ENCODE measurements at places on chromosomes 16 and 17.

DNA sequence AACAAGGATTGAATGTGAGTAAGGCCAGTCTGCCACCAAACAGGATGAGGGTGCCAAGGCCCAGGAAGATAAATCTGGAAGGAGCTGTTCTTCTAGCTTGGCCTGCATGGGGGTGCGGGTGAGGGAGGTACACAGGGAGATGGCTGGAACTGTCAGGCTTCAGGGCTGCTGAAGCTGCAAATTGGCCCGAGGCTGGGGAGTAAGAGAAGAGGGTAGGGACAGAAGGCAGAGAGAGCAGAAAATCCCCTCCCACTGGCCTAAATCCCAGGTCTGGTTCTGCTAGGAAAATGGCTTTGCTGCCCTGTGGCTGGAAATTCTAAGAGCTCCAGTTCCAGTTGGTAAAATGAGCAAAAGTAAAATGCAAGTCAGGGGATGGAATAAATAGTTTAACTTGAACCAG is 87.9 kb downstream of the CCDC182 start:
- DNase-seq: no peak

DNA sequence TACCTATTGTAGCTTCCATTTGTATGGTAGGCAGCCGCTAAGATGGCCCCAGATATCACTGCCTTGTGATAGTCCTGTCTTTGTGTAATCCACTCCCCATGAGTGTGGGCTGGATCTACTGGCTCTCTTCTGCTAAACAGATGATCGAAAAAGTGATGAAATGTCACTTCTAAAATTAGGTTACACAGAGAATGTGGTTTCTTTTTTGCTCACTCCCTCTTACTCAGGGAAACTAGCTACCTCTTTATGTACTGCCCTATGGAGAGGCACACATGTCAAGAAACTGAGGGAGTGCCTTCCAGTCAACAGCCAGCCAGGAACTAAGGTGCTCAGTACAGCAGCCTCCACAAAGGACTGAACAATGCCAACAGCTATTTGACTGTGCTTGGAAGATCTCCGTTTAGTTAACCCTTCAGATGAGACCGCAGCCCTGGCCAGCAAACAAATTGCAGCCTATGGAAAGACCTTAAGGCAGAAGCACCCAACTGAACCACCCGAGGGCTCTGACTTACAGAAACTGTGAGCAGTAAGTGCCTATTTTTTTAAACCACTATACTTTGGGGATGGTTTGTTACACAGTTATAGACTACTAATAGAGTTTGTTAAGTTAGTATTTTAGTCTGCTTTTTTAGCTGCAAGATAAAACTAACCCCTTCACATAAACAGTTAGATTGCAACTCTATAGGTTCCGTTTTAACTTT is 113.2 kb upstream of the MAF start:
- no peak for DNase-seq

DNA sequence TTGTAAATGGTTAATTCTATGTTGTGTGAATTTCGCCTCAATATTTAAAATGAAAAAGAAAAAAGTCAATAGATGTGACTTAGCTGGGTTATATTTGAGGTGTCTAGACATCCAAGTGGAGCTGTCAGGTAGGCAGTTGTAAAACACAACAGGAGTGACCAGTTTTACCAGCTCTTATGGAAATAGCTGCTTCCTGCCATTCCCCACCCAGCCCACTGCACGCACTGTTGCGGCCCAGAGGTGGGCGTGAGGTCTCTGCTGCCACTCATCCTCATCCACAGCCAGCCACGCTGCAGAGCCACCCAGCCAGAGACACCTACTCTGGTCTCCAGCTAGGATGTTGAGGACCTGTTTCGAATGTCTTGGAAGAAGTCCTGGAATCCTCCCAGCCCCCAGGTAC is 3.4 kb upstream of the CARD14 start:
- DNase-seq: no peak

DNA sequence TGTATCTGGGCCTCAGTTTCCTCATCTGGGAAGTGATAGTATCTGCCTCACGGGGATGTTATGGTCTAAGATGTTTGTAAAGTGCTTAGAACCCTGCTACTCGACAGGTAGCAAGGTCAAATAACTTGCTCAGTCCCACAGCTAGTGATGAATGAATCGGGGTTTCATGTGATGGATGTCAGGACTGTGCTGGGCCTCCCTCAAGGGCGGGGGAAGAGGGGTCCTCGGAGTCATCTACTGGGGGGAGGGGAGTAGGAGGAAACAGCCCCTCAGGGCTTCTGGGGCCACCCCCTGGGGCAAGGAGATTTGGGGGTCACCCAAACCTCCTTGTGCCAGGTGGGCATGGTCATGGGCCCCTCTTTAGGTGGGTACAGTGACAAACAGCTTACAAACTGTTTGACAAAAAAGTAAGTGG is 732 bp downstream of the PNPO start:
- DNase-seq: no peak

DNA sequence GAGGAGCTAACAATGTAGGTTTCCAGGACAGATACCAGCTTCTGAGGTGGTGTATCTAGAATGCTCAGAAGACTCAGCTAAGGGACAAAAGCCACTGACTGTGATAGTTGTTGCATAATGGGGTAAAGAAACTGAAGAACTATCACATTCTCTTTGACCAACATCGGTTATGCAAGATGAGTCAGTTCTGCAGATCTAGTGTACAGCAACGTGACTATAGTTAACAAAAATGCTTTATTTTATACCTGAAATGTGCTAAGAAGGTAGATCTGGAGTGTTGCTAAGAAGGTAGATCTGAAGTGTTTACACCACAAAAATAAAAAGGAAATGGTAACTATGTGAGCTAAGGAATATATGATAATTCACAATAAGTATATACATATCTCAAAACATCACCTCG is 2.5 kb downstream of the KRTAP9-6 start:
- DNase-seq: no peak

DNA sequence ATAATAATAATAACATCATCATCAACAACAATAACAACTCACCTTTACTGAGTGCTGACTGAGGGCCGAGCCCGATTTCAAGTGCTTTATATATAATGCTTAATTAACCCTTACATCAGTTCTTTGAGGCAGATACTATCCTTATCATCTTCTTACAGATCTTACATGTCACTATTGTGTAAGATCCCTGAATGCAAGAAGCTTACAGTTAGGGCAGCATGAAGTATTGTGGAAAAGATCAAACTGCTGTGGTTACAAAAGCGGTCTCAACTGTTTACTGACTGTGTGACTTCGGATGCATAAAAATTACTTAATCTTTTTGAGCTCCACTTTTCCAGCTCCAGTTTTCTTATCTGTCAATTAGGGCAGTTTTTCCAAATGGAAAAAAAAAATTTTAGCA is 3.3 kb downstream of the VAT1 start:
- no peak for DNase-seq

- DNase-seq: no peak
Measured at GRCh38 chr17:2177235-2177811, 122.4 kb downstream of the HIC1 start.

DNA sequence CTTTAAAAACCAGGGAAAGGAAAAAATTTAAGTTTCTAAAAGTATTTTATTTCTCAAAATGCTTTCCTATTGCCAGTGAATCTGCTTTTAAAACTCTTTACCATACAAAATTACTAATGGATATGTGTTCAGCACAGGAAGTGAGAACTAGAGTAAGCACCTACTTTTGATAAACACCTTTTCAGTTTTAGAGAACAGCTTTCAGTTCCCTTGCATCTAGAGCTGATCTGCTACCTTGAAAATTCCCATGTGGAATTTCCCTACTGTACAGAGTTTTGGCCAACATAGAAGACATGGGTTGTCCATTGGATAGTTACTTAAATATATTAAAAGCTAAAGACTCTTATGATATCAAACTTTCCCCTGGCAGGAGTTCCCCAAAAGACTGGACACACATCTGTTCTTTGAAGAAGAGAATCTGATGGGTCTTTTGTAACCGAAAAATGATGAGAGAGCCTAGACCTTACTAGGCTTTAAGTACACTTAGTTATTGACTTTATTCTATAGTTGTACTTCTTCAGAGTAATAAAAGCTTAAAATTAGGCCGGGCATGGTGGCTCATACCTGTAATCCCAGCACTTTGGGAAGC is 112.1 kb upstream of the CNTNAP4 start:
- no peak for DNase-seq

DNA sequence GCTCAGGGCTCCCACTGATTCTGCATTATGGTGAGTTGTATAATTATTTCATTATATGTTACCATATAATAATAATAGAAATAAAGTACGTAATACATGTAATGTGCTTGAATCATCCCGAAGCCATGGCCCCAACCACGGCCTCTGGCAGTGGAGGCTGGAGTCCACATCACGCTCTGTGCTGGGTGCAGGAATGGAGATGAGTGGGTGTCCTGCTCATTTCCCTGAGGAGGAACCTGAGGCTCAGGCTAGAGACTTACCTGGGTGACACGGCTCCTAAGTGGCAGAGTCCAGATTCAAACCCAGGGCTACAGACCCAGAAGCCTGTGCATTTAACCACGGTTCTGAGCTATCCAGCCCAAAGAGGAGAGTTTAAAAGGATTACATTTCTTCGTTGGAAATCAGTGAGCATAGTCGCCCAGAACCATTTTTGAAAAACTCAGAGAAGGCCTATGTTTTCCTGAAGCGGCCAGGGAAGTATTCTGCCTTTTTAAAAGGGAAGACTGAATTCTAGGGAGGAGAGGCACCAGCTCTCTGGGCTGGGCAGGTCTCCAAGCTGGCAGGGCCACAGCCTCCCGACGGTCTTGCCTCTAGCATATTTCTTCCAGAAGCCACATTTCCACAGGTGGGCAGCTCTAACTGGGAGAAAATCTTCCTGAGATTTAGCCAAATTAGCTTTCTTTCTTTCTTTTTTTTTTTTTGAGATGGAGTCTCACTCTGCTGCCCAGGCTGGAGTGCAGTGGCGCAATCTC is 6.7 kb downstream of the IL4R start:
- DNase-seq: no peak

DNA sequence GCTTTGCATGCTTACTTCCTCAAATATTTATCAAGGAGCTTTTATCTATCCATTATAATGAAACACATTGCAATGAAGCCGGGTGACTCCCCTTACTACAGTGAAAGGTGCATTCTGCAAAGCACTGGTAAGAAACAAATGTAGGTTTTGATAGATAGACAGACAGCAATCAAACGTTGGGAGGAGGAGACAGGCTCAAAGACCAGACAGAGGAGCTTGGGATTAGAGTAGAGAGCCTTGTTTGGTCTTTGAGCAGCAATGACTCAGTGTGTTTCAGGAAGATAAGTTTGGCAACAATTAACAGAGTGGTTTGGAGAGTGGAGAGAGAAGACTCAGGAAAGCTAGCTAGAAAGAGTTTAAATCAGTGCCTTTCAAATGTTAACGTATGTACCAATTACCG is 68.8 kb downstream of the ZNF18 start:
- DNase-seq: no peak

- no peak for DNase-seq
Measured at GRCh38 chr17:65243838-65244625, 106.9 kb downstream of the RGS9 start.

GRCh38 chr16:63415014-63415413 is 1378.8 kb upstream of the CDH8 start:
- no peak for DNase-seq

GRCh38 chr17:76081295-76082210 is 2.6 kb downstream of the ZACN start:
- no peak for DNase-seq

DNA sequence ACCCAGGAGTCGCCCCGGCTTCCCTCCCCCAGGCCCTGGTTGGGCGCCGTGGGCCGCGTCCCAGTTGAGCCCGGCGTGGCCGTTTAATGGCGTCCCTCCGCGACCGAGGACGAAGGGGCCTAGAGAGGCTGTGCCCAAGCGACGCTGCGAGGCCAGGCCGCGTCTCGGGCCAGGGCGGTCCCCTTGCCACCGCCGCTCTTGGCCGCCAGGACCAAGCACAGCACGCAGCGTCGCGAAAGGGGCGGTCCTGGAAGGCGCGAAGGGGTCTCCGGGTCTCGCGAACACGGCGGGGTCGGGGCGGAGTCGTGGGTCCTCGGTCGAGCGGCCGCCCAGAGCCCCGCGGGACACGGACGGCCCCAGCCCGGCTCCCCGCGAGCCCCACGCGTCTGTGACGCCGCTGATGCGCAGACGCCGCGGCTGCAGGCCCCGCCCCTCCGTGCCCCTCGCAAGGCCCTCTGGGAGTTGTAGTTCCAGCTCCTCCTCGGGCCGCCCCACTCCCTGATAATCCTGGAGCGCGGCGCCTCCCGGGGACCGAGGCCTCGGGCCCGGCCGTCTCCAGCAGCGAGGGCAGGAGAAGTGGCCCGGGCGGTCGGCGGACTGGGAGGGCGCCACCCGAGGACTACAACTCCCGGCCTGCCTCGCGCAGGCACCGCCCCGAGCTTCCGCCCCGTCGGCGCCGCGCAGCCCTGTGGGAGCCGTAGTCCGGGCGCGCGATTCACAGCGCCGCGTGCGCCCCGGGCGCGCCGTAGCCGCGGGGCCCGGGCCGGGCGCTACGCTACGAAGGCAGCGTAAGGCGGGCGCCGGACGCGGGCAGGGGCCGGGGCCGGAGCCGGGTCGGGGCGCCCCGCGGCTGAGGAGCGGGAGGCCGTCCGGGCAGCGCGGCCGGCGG is at the start of gene CAPN15:
TSS of gene CAPN15 (plus strand) at position 698 of the 889 bp plus-strand sequence. CDS start 19,127 bp downstream, outside the sequence.
- peak; percentile 73 for DNase-seq

DNA sequence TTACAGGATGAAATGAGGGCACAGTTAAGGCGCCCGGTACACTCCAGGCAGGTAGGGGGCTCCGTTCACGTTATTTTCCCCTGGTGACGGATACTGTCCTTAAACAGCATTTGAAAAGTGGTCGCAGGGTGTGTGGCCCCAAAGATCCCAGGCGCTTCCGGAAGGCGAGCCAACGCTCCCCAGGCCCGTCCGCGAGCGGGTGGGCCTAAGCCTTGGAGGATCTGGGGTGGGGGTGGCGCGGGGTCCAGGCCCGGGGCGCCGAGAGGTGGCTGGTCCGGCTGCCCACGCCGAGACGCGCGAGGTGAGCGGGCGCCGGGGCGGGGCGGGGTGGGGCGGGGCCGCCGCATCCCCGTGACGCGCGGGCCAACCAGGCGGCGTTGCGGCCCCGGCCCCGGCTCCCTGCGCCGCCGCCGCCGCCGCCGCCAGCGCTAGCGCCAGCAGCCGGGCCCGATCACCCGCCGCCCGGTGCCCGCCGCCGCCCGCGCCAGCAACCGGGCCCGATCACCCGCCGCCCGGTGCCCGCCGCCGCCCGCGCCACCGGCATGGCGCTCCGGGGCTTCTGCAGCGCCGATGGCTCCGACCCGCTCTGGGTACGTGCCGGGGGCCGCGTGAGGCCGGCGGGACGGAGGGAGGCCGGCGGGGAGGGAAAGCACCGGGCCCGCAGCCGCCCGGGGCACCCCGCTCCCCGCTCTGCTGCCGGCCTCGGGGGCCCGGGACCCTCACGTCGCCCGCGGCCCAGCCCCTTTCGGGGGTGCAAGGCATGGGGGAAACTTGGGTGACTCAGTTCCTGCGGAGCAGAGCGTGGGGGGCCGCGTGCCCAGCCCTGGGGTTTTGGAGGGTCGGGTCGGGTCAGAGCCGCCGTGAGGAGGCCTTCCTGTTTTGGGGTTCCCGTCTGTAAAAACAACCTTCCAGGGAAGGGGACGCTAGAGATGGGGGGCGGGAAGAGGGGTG is at the start of gene ABCC1:
TSS of gene ABCC1 (plus strand) at position 407 of the 951 bp plus-strand sequence. CDS start at position 543, 136 bp downstream.
- peak; percentile 59 for DNase-seq

GRCh38 chr16:53932975-53933374 is 229.0 kb downstream of the FTO start:
- no peak for DNase-seq

Measured in CD4-positive, alpha-beta T cell treated with Interleukin-4 for 4 hours (primary cell).